Neuronal stem cell (in vitro differentiated cells): ENCODE measurements at places on chromosomes 11 and 22.

DNA sequence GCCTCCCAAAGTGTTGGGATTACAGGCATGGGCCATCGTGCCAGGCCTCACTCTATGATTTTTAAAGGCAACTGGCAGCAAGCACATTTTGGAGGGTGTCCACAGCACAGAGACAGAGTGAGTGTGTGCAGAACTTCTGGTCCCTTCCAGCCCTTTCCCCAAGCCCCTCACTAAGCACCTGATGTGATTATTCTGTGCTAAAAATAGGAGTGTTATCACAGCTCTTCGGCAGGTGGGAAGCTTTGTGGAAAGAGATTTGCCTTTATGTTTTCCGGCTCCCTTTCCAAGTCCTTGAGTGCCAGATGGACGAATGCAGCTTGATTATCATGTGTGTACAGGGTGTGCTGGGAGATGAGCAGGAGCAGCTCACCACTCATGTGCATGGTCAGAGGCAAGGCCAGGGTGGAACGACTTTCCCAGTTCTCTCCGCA is 310.8 kb downstream of the DDX10 start:
- no peak for DNase-seq

DNA sequence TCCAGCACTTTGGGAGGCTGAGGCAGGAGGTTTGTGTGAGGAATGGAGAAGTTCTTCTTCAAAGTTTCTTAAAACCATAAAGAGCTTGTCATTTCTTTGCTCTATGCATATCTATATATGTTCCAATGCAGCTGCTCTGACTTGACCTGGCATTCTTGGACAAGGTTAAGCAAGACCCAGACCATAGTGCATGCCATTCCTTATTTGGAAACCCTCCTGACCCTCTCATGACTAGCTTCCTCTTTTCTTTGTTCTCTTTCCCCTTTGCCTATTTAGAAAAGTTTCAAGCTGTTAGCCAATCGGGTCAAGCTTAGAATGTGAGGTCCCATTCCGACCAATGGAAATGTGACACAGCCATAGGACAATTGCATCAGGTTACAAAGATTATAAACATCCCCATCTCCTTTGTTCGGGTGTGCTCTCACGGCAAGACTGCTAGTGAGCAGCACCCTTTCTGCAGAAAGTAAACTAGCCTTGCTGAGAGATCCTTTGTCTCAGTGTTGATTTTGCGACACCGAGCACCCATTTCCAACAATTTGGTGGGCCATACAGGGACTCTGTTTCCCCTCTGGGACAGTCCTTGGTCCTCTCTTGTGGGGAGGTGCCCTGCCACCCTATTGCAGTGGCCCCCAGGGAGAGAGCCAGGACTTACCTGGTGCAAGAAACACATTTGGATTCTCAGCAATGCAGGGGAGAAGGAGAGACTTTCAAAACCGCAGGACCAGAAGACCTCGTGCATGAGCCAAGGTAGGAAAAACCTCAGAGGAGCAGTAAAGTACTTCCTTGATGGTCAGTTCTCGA is 39.9 kb upstream of the ANO1 start:
- no peak for DNase-seq

DNA sequence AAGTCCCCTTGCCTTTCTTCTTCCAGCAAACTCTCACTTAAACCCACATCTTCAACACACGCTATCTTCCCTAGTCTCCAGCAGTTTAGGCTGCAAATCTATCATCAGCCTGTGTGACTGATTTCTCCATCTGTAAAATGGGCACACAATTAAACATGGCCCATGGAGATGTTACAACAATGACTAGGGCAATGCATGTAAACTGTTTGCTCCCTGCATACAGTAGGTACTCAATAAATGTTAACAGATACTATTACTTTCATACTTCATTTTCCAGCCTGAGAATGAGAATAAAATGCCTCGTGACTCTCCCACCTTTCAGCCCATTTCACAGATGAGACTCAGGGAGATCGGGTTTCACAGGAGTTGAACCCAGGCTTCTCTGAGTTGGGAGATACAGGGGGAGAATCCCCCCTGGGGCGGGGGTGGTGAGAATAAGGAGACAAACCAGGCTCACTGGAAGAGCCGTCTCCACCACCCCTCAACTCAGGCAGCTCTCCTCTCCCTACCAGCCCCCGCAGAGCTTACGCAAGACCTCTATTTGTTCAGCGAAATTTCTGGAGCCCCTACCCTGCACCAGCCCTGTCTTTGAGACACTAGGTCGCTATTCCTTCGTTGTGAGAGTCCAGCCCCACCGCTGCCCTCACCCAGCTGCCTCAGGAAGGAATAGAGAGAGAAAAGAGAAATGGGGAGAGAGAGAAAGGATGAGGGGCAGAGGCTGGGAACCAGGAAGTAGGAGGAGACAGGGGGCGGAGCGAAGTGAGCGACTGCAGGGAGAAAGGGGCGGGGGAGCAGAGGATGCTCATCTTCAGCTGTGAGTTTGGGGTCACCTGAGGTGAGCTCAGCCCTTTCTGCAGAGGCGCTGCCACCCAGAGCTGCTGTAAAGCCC is 42.1 kb upstream of the KLHL35 start:
- no peak for DNase-seq

- no peak for DNase-seq
Measured at GRCh38 chr22:30127749-30128166, 47.5 kb downstream of the HORMAD2 start.

DNA sequence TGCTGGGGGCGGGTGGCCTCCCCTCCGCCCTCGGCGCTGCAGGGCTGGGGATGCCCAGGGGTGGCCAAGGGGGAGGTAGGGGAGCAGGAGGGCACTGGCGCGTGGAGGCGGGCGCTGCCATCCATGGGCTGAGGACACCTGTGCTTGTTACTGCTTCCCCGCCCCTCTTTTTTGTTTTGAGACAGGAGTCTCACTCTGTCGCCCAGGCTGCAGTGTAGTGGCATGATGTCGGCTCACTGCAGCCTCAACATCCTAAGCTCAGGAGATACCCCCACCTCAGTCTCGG is 683 bp upstream of the FADS3 start:
- no peak for DNase-seq

DNA sequence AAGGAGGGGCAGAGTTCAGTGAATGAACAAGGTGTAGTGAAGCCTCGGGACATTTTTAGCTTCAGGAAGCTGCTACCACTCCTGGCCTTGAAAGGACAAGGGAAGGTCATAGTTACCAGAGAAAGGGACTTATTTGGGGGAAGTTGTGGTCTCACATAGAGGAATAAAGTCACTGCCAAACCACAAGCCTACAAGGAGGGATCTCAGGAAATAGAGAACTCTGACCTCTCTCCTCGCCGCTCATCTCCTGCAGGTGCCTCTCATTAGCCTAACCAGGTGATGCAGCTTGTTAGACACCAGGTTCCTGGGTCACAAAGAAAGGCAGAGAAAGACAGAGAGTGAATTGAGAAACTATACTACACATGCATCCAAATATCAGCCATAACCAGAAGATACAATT is 14.3 kb upstream of the TOLLIP start:
- DNase-seq, result no peak

DNA sequence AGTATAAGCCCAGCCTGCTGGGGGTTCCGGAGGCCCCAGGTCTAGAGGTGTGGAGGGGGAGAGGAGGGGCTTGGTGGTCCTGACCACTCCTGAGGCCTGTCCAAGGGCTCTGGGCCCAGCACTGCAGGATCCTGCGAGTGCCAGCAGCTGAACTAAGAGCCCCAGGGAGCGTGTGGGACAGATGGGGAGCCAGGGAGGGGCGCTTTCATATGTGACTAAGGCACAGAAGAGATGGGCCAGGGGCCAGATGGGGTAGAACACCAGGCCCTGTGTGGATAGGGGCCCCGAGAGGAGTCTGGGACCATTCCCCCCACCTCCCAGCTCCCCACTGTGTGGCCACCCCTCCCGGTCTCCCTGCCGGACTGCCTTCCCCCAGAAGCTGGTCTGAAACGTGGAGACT is 18.4 kb downstream of the MAFF start:
- DNase-seq, result no peak
